ENCODE measurements at places on chromosomes 7 and 10.
A peak's percentile ranks its signal among the peaks of the same experiment; 100 is the strongest.

DNA sequence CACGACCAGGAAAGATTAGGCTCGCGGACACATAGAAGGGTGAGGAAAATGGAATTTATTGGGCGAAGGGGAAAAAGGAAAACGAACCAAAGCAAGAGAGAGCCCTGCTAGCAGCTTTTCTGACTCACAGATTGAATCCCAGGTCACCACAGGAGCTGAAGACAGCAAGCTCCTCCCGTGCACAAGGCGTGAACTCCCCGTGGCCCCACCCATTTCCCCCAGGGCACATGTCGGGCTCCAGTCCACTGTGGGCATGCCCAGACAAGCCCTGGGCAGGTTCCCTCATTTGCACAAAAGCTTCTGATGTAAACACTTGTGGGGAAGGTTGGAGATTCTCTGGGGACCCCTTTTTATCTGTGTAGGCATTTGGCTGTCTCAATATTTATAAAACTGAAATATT, 582.4 kb downstream of the SUGCT start:
- DNase-seq = peak; percentile 90

- peak; percentile 24 for DNase-seq
These were observed 213.6 kb downstream of the DIP2C start for GRCh38 chr10:475709-476454.

DNA sequence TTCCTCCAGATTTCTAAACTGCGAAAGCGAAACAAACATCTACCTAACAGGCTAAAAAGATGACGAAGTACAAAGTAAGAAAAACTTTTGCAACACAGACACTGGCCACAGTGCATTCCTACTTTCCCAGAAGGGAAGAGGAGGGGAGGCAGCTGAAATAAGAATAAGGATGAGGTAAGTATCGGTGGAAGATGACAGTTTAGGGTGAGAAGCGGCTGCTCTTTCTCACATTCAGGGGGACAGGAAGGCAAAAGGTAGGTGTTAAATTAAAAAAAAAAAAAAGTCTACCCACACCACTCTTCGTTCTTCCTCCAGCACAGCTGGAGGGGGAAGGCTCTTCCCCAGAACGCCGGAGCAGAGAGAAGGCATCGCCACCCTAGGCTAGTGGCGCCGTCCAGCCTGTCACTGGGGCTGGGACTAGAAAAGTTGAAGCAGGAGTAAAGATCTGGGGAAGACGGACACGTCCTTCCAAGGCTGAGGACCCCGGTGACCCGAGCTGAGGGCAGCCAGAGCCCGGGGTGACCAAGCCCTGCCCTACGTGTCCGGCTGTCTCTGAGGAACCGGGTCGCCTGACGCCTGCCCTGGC, 846 bp downstream of the DNAJC1 start:
- no peak for DNase-seq

GRCh38 chr7:35681231-35682029, 13.5 kb downstream of the HERPUD2 start:
- DNase-seq = no peak

GRCh38 chr7:48251766-48252165, 80.5 kb downstream of the ABCA13 start:
- no peak for DNase-seq

- no peak for DNase-seq
These were observed 226.0 kb downstream of the BMPER start for GRCh38 chr7:34131371-34131770.

DNA sequence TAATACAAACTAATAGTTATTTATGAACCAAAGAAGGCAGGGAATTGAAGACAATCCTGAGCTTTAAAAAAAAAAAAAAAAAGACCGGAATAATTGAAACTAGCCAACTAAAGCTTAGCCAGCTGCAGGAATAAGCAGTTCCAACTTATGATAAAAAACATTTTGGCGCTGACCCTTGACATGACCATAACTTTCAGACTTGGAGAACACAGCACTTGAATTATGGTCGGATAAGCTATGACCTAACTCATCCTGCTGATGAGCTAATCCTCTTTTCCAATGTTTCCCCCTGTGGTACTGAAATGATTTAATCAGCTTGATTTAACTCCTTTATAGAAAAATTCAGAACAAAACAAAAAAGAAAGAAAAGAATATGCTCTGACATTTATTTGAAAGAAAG, 181.8 kb downstream of the DGKB start:
- no peak for DNase-seq

- peak; percentile 41 for DNase-seq
These were observed 30.7 kb upstream of the GDF10 start for GRCh38 chr10:47269294-47269693.

DNA sequence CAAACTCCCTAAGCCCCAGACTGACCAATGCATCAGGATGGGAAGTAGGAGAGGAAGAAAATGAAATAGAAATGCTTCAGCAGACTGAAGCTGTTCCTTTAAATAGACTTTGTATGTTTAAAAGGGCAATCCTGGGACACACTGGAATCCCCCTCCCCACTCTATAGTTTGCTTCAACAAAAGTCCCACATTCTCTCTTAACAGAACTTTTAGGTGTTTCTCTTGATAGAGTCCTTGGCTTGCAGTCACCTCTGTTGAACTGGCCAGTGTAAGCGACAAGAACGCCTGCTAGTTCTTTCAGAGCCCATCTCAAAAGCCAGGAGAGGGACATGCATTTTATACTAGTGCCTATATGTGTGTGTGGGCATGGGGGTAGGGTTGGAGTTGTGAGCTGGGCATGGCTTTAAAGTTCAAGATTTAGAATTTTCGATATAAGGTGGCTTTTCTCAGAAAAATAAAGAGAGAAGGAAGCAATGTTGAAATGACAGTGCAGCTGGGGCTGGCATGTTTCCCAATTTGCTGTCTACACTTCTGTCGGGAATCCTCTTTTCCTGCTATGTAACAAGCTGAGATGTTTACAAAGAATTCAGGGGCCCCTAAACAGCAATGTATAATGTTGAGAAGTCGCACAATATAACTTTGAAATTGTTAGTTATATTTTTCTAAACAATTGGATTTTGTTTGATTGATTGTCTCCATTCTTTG, 2.1 kb downstream of the TBX20 start:
- no peak for DNase-seq

DNA sequence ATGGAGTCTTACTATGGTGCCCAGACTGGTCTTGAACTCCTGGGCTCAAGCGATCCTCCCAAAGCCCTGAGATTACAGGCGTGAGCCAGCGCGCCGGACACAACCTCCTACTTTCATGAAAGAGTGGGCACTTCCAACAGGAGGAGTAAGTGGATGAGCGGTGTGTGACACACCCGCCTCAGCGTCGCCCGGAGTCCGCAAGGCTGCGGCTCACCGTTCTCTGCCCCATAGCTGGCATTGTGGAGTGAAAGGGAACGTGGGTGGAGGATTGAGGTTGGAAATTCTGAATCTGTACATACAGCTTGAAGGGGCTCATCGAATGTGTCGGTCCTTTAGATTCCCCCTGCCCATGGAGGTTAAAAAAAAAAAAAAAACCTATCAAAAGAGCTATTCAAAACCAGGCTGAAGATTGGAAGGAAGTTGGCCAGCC, 524 bp upstream of the PRXL2A start:
- peak; percentile 75 for DNase-seq

DNA sequence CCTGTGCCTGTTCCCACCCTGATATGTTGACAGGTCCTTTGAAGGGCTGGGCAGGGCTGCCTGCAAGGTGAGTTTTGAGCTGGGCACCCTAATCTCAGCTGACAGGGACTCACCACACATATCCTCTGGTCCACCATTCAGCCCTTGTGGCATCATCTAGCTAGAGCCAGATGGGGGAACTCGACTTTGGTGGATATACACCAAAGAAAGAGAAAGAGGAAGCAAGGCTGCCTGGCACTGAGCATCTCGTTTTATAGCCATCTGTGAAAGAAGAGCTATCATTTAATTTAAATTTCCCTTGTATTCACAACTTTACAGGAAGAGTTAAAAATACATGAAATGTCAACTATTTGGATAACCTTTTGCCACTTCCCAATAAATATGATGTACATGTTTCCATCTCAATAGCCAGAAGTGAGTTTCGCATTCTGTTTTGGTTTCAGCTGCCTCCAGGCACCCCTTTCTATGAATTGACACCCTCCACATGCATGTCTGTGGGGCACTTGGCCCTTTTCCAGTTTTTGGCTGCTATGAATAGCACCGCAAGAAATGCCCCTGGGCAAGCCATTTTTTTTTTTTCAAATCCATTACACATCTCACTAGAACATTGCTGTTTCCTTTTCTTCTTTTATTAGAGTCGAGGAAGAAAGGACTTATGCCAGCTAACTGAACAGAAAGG, 22.9 kb upstream of the GRB10 start:
- DNase-seq = no peak

GRCh38 chr7:43647339-43647672, 64.4 kb downstream of the STK17A start:
- DNase-seq = peak; percentile 85

GRCh38 chr7:28627263-28627653, 214.9 kb downstream of the CREB5 start:
- no peak for DNase-seq

DNA sequence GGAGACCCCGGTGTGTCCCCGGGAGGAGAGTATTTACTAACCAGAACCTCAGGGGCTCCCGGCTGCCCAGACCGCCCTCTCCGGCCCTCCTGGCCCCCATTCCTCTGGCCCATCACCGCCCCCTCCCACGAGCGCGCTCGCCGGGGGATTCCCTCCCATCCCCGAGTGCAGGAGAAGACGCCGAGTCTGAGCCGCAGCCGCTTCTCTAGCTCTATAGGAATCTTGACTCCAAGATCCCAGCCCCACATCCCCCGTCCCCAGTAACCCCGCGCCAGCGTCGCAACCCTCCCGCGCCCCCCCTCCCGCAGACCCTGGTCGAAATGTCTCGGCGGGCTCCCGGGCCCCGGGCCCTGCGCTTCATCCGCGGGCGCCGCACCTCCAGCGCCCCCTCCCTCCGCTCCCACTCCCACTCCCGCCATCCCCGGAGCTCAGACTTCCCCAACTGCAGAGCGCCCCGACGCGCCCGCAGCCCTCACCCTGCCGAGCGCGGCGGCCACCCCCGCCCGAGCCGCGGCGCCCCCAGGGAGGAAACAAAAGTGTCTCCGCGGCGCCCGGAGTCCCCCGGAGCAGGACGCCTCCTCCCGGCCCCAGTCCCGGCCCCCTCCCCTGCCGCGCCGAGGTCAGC, 541 bp downstream of the ELMO1 start:
- peak; percentile 73 for DNase-seq

GRCh38 chr7:155490697-155491628, 33.0 kb downstream of the EN2 start:
- peak; percentile 77 for DNase-seq

GRCh38 chr7:158623241-158623640, 35.6 kb upstream of the PTPRN2 start:
- no peak for DNase-seq

GRCh38 chr10:99628923-99629624, 8.8 kb upstream of the SLC25A28 start:
- DNase-seq = no peak

DNA sequence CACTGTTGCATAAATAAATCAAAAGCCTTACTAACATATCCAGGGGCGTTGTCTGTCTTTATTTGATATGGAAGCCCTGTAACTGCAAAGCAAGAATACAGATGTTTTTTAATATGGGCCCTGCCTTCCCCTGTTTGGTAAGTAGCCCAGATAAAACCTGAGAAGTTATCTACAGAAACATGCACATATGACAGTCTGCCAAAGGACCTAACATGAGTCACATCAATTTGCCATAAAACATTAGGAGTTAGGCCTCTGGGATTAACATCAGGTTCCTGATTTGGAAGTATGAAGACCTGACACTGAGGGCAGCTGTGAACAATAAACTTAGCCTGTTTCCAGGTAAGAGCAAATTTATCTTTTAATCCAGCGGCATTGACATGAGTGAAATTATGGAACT, 1588.8 kb downstream of the REEP3 start:
- no peak for DNase-seq

DNA sequence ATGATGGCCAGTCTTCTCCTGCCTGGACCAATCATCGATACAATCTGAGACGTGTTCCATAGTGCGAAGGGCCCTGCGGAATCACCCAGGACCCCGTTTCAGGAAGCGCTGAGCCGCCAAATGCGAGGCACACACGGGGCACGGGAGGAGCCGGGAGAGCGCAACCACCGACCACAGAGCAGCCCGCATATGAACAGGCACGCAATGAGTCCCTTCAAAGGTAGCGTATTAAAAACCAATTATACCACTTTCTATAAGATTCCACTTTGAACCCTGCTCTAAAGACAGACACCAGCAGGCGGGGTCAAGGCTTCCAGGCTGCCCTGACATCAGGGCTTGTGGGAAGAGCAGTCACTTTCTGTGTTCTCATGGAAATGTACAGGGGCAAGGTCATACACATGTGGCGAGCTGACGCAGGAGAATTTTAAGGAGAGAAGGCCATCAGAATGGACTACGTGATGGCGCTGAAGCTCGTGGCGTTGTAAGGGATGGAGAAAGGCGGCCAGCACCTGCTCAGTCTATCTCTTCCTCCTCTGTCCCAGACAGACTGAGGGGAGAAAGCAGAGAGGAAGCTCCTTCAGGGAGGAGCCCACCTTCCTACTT, 46.2 kb downstream of the AMZ1 start:
- DNase-seq = no peak
